Adipocyte (in vitro differentiated cells): ENCODE measurements at places on chromosomes 16 and 17.

DNA sequence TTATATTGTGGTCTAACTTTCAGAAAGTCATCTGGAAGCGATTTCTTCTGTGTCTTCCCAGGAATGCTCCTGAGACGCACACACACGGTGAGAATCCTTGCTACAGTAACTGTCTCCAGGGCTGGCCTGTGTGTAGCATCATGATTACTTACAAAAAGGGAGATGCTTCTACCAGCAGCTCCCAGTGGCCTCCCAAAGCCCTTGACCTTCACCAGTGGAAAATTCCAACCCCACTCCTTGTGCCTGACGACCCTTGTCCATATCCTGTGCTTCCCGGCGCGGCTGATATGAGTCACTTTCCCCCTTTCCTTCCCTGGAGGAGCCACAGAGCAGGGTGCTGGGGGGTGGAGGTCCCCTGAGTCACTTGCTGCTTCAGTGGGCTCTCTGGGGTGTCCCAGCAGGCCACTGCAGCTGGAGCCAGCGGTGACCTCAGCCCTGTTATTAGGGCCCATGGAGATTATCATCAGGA lies 22.1 kb upstream of the NAT9 start:
- DNase-seq, result peak; percentile 31

GRCh38 chr17:17356931-17357270 lies 53.7 kb downstream of the NT5M start:
- DNase-seq, result no peak

GRCh38 chr16:583815-584591 lies 5.9 kb upstream of the RAB40C start:
- no peak for DNase-seq

- peak; percentile 70 for DNase-seq
Observed at GRCh38 chr16:67571464-67571863, 9.1 kb downstream of the CTCF start.

DNA sequence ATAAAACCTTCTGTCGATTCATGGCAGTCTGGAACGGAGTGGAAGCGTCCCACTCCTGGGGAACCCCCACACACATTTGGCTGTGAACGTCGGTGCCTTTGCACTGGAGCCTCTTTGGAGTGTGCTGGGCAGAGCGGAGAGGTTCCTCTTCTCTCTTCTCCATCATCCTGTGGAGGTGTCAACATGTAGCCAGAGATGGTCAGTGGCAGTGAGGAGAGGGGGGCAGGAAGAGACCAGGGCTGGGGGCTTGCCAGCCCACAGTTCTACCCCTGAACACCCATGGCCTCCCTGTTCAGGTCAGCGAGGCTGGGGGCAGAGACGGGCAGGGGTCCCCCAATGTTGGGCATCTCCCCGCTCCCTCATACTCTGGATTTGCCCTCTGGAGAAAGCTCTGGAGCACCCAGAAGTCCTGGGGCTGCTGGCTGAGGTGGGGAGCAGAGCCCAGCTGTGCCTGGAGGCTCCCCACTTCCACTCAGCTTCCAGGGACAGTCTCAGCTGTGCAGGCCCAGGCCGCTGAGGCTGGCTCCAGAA lies 223.7 kb downstream of the SEC14L1 start:
- DNase-seq, result no peak

- DNase-seq, result no peak
Observed at GRCh38 chr17:163514-164098, 17.8 kb downstream of the DOC2B start.

DNA sequence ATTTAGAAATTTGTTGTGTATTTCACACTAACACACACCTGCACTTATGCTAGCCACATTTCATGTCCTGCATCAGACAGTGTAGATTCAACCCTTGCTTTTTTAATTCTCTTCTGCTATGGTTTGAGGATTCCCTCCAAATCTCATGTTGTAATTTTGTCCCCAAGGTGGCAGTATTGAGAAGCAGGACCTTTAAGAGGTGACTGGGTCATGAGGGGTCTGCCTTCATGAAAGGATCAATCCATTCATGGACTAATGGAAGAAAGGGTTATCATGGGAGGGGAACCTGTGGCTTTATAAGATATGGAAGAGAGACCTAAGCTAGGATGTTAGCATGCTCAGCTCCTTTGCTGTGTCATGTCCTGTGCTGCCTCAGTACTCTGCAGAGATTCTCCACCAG lies 1032.2 kb downstream of the CDH11 start:
- DNase-seq, result peak; percentile 58

GRCh38 chr17:14775731-14776492 lies 475.0 kb downstream of the HS3ST3B1 start:
- peak; percentile 59 for DNase-seq

DNA sequence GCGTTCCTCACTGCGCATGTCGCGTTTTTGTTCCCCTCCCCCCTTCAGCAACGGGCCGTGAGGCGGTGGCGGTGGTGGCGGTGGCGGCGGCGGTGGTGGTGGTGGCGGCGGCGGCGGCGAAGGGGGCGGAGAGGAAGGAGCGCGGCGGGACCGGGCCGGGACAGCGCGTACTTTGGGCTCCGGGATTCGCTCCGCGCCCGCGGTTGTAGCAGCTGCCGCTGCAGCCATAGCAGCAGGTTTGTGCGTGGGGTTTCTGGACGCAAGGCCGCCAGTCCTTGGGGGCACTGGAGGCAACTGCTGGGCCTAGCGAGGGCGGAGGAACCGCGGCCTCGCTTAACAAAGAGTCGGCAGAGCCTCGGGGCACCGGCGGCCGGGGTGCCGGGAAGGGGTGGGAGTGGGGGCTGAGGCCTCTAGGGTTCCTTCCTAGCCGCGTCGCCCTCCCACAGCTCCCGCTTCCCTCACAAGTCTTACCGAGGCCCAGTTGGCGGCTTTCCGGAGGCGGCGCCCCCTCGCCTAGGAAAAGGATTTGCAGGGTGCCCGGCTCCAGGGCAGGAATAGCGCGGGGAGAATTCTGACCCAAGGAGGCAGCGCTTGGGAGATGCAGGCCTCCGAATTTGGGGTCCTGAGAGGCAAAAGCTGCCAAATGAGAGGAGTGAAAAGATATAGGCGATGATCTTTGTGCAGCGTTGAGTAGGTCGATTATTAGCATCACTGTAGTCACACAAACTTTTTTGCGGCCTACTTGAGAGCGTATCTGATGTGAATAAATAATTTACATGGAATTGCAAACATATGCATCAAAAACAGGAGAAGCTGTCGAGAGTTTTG lies at the start of gene DDX42:
Gene DDX42 (plus strand): TSS at position 30 of the 828 bp plus-strand sequence. CDS start 12,880 bp downstream, outside the sequence.
- peak; percentile 77 for DNase-seq

DNA sequence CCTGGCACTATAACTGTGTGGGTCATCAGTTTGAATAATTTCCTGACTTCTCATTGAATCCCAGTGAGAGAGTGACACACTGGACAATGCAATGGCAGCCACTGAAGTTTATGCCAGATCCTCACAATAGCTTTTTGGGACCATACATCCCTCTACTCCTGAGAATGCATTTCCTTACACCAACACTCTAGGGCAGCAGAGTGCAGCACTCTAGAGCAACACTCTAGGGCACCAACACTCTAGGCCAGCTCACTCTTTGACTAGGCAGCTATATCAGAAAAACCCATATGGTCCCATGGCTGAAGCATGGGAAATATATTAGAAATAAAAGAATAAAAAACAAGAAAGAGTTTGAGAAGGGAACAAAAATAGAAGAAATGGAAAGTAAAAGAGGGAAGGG lies 309.2 kb downstream of the MAP2K6 start:
- DNase-seq, result no peak

GRCh38 chr17:17025621-17026020 lies 16.6 kb upstream of the MPRIP start:
- DNase-seq, result no peak

DNA sequence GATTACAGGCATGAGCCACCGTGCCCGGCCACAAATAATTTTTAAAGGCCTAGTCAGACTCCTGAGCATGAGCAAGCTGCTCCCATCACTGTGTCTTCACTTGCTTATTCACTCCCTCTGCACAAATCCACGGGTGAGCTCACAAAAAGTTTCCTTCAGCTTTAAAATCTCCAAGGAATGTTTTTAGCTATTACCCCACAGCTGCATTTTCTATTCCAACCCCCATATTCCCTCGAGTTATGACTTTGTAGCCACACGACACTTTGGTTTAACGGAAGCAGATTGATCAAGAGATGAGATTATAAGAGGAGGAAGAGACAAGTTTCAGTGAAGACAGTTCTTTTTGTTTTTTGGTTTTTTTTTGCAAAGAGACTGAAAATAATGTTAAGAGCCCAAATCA lies 49.1 kb upstream of the SLC25A19 start:
- peak; percentile 20 for DNase-seq

DNA sequence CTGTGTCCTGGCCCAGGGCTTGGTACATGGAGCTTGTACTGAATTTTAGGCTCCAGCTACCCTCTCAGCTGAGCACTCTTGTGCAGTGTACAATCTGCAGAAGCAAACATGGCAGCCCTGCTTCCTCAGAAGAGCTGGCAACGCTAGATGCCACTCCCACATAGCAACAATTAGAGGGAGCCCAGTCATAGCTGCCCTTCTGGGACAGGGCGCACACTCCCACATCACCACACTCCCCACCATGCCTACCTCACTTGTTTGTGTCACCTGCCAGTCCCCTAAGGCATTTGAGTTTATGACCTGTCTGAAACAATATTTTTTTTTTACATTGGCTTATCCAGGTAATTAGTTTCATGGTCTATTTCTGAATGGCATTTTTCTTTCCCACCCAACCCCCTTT lies 72.3 kb downstream of the C17orf67 start:
- DNase-seq, result no peak

DNA sequence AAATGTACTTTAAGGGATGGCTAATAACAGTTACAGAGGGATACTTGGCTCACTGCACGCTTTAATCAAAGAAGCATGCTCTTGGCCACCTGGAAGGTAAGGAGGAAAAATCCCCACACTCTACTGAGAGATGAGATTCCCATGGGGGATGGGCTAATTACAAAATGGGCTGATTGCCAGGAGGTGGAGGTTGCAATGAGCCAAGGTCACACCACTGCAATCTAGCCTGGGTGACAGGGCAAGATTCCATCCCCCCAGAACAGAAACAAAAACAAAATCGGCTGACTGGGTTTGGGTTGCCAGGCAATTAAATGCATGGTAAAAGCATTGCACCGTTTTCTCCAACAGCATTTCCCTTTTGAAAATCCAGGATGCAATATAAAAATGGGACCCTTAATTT lies 18.0 kb downstream of the N4BP1 start:
- DNase-seq, result no peak

DNA sequence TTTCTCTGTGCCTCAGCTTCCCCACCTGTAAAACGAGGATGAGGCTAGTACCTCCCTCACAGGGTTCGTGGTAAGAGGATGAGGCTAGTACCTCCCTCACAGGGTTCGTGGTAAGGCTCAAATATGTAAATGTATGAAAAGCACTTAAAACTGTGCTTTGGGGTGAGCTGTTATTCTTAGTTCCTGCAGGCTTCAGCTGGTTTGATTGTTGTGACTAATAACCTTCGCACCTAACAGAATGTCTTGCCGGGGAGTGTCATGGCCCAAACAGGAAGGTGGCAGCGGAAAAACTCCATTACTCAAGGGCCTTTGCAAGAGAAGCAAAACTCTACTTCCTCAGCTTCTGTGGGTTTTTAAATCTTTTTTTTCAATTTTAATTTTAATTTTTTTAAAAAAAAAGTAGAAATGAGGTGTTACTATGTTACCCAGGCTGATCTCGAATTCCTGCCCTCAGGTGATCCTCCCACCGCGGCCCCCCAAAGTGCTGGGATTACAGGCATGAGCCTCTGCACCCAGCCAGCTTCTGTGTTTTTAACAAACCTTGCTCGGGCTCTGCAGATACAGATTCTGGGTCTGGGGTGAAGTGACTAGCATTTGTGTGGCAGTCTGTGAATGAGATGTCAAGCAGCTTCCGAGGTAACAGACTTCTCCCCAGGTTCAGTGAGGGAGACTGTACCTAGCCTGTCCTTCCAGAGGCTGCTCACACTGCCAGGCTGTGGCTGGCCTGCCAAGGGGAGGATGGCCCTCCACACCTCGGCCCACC lies 103.0 kb downstream of the RAB11FIP4 start:
- no peak for DNase-seq

GRCh38 chr16:80887062-80887461 lies 82.7 kb upstream of the CDYL2 start:
- no peak for DNase-seq

DNA sequence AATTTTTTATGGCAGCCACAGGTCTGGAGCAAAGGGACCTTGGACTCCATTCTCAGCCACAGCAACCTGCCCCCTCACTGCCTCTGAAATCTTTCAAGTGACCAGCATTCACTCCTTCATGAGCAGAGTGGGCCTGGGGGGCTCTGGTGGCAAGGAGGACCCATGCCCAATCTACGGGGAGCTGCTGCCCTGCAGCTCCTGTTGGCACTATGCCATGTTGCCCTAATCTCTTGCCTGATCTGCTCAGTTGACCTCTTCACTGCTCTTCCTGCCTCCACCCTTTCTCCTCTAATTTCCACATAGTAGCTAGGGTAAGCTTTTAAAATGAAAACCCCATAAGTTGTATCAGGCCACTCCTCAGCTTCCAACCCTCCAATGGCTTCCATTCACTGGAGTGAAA lies 2.9 kb upstream of the PRKCB start:
- no peak for DNase-seq

DNA sequence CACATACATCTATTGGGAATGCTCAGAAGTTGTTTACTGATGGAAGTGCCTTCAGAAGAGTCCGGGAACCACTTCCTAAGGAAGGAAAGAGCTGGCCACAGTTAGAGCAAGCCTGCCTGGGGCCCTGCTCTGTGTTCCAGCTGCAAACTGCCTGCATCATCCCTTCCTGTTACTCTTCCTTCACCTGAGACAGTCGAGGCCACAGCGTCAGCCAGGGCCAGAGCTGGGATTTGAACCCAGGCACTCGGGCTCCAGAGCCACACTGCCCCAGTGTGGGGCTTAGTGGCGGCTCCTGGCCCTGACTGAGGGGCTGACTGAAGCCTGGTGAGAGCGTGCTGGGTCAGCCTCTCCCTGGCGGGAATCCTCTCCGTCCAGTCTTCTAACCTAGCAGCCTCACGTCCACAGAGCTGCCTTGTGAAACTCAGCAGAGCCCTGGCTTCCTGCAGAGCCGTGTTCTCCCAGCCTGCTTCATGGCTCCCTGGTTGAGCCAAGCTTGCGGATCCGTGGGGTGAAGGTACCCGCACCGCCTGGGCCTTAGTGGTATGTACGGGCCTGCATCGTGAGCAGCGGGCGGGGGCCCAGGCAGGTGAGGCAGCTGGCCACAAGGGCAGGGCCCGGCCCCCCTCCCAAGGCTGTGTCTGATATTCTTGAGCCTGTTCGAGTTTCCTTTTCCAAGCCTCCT lies 4.6 kb upstream of the C17orf99 start:
- no peak for DNase-seq

GRCh38 chr16:81823111-81823510 lies 44.0 kb downstream of the PLCG2 start:
- DNase-seq, result no peak

DNA sequence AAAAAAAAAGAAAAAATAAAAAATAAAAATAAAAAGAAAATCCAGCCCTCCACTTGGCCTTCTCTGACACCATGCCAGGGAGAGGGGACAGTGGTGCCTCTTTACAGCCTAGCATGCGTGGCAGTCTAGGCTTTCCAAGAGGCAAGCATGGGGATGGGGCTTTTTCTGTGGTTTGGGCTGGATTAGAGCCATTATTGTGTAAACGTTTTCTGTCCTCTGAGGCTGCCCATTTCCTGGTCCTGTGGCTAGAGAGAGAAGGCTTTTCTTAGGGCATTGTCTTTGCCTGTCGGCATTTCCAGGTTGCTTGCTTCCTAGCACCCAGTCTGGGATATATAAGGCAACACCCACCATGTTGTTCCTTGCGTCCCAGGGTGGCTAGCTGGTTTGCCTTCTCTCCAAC lies 2.7 kb upstream of the DHRS7B start:
- no peak for DNase-seq
